ENCODE measurements at places on chromosomes 6 and 20.

- DNase-seq = no peak
- H3K27ac ChIP-seq = no peak overlapping the region
- no peaks in the 10 kb centered on the region for H3K27me3 ChIP-seq
- H3K36me3 ChIP-seq = no peaks in the 10 kb centered on the region
- no peaks in the 10 kb centered on the region for H3K4me1 ChIP-seq
Observed at GRCh38 chr20:33466303-33466646, 22.7 kb upstream of the SNTA1 start.

DNA sequence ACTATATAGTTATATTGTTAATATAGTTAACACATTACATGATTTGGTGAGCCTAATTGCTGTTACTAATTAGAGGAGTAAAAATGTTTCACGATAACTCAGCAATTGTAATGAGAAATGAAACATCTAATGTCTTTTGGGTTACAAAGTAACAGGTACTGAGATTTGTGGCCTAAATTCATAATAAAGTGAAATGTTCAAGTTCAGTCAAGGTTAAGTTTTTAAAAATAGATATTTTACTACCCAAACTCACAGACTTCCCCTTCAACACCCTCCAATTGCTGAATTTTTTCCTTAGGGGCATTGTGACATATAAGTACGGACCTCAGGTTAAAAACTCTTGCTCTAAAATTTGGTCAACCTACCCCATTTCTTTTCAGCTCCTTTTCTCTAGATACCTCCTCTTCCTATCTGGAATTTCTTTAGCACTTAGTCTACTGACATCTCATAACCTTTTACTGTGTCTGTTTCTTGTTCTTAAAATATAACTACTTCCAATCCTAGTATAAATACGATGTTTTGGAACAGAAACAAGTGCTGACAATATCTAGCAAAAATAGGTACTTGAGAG, 112.3 kb upstream of the PRSS16 start:
- no peaks in the 10 kb centered on the region for H3K27me3 ChIP-seq
- H3K36me3 ChIP-seq = no peaks in the 10 kb centered on the region
- H3K27ac ChIP-seq = no peak overlapping the region
- H3K4me3 ChIP-seq = no peak overlapping the region
- no peak for DNase-seq

GRCh38 chr20:13817342-13817741, 32.5 kb downstream of the NDUFAF5 start:
- H3K4me3 ChIP-seq = no peak overlapping the region
- H3K27ac ChIP-seq = no peak overlapping the region
- H3K27me3 ChIP-seq = no peaks in the 10 kb centered on the region
- H3K36me3 ChIP-seq = peaks cover 8% of the 10 kb centered on the region
- no peak for DNase-seq

GRCh38 chr6:111628142-111628850, 22.6 kb upstream of the TRAF3IP2 start:
- no peaks in the 10 kb centered on the region for H3K27me3 ChIP-seq
- H3K4me1 ChIP-seq = peaks cover 17% of the 10 kb centered on the region
- no peak for DNase-seq

DNA sequence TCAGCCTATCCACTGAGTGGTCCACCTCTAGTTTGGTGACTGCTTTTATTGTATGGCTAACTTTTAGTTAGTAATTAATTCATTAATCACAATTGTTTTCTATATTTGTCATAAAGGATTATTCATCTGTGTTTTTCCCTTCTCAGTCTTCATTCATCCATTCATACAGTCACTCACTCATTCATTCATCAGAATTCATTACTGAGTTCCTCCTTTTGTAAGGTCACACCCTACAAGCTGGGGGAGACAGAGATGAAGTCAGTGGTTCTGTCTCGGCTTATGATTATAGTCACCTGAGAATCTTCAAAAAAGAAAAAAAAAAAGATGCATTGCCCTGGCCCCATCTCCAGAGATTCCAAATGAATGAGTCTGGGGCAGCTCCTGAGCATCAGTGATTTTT, 257.1 kb downstream of the ADGB start:
- no peaks in the 10 kb centered on the region for H3K36me3 ChIP-seq
- H3K27ac ChIP-seq = no peak overlapping the region
- no peaks in the 10 kb centered on the region for H3K27me3 ChIP-seq
- no peaks in the 10 kb centered on the region for H3K4me1 ChIP-seq
- no peak for DNase-seq
- no peak overlapping the region for H3K4me3 ChIP-seq

DNA sequence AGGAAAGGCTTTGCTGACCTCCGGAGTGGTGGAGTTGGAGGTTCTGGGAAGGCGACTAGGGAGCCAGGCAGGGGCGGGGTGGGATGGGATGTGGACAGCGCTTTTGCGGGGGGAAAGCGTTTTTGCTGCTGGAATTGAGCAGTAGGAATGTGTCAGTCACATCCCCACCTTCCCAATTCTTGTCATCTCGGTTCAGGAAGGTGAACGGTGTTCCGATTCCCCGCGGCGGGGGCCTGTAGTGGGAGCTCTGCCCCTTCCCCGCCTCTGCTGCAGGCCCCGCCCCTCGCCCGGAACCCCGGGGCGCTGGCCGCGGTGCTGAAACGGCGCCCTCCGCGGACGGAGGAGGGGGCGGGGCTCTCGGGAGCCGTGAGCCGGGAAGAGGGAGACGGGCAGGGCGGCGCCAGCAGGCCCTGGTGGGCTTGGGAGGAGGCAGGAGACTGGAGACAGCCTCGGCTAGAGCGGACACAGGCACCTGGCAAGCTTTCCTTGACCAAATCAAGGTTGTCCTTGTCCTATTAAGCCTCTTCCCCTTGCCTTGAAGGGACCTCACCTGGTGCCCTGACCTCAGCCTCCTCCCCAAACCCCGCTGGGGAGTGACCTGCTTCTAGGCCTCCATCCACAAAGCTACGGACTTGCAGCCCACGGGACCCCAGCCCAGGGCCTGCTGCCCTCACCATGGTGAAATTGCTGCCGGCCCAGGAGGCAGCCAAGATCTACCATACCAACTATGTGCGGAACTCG, at the start of gene LHFPL5:
Gene LHFPL5 (plus strand): TSS at position 357 of the 741 bp plus-strand sequence. CDS start 319 bp downstream, at position 676.
- no peaks in the 10 kb centered on the region for H3K27me3 ChIP-seq
- peak within 1 kb of the TSS; percentile 62 for H3K4me3 ChIP-seq
- DNase-seq = peak; percentile 19
- H3K4me1 ChIP-seq = no peaks in the 10 kb centered on the region

GRCh38 chr6:55100686-55101085, 73.6 kb upstream of the HCRTR2 start:
- no peak for DNase-seq
- H3K27ac ChIP-seq = no peak overlapping the region
- H3K4me3 ChIP-seq = no peak overlapping the region
- no peaks in the 10 kb centered on the region for H3K27me3 ChIP-seq
- H3K36me3 ChIP-seq = no peaks in the 10 kb centered on the region
- no peaks in the 10 kb centered on the region for H3K4me1 ChIP-seq

GRCh38 chr20:59751075-59751711, 146.9 kb downstream of the PHACTR3 start:
- no peaks in the 10 kb centered on the region for H3K4me1 ChIP-seq
- H3K4me3 ChIP-seq = no peak overlapping the region
- H3K36me3 ChIP-seq = no peaks in the 10 kb centered on the region
- no peaks in the 10 kb centered on the region for H3K27me3 ChIP-seq
- peak; percentile 23 for DNase-seq
- H3K27ac ChIP-seq = no peak overlapping the region

GRCh38 chr6:115514656-115515055, 546.0 kb downstream of the FRK start:
- H3K27me3 ChIP-seq = no peaks in the 10 kb centered on the region
- H3K4me3 ChIP-seq = no peak overlapping the region
- H3K4me1 ChIP-seq = no peaks in the 10 kb centered on the region
- no peaks in the 10 kb centered on the region for H3K36me3 ChIP-seq
- DNase-seq = no peak

DNA sequence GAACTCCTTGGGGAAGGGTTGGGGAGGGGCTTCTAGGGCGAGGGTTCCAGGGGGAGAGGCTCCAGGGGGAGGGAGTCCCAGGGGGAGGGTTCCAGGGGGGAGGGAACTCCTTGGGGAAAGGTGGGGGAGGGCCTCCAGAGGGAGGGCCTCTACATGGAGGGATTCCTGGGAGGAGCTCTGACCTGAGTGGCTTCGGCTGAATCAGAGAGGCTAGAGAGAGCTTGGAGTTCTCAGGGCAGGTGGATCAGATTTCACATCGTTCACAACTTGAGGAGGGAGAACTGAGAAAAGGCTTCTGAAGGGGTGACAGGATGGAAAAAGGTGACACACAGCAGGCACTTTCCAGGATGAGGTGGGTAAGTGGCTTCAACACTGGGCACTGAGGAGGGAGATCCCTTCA, 49.1 kb downstream of the DAAM2 start:
- H3K4me1 ChIP-seq = no peaks in the 10 kb centered on the region
- DNase-seq = no peak
- H3K27me3 ChIP-seq = no peaks in the 10 kb centered on the region
- no peak overlapping the region for H3K27ac ChIP-seq

DNA sequence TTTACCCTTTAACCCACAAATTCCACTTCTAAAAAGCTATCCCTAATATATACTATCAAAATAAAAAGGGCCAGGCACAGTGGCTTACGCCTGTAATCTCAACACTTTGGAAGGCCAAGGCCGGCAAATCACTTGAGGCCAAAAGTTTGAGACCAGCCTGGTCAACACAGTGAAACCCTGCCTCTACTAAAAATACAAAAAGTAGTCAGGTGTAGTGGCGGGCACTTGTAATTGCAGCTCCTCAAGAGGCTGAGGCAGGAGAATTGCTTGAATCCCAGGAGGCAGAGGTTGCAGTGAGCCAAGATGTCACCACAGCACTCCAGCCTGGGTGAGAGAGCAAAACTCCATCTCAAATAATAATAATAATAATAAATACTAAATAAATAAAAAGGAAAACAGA, 82.5 kb downstream of the TRIM27 start:
- no peak overlapping the region for H3K27ac ChIP-seq
- no peaks in the 10 kb centered on the region for H3K27me3 ChIP-seq
- no peak overlapping the region for H3K4me3 ChIP-seq
- H3K36me3 ChIP-seq = no peaks in the 10 kb centered on the region

DNA sequence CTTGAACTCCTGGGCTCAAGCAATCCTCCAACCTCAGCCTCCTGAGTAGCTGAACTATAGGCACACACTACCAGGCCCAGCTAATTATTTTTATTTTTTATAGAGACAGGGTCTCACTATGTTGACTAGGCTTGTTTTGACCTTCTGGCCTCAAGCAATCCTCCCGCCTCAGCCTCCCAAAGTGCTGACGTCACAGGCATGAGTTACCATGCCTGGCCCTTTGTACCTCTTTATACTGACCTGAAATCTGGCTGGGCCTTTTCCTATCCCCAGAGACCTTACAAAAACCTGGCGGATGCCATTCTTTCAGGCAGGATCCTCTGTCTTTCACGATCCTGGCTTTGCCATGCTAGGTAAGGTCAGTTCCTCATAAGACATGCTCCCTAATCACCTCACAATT, 11.5 kb downstream of the WFDC3 start:
- no peaks in the 10 kb centered on the region for H3K36me3 ChIP-seq
- H3K27me3 ChIP-seq = no peaks in the 10 kb centered on the region
- H3K4me1 ChIP-seq = no peaks in the 10 kb centered on the region

- no peaks in the 10 kb centered on the region for H3K36me3 ChIP-seq
- H3K27ac ChIP-seq = no peak overlapping the region
- DNase-seq = no peak
- H3K4me3 ChIP-seq = no peak overlapping the region
- H3K27me3 ChIP-seq = no peaks in the 10 kb centered on the region
Observed at GRCh38 chr20:8780915-8781314, 288.0 kb upstream of the PLCB4 start.

GRCh38 chr6:131001111-131001736, 61.8 kb downstream of the EPB41L2 start:
- peaks cover 9% of the 10 kb centered on the region for H3K4me1 ChIP-seq
- H3K27ac ChIP-seq = no peak overlapping the region
- no peaks in the 10 kb centered on the region for H3K27me3 ChIP-seq
- H3K4me3 ChIP-seq = no peak overlapping the region
- DNase-seq = no peak
- H3K36me3 ChIP-seq = no peaks in the 10 kb centered on the region

GRCh38 chr6:3135668-3136291, 17.3 kb downstream of the BPHL start:
- peaks cover 18% of the 10 kb centered on the region for H3K36me3 ChIP-seq
- no peak overlapping the region for H3K27ac ChIP-seq
- 0 out of 2 replicates have a peak, but pooled peaks cover 3% of the 10 kb centered on the region for H3K4me1 ChIP-seq

GRCh38 chr6:14177413-14178082, 60.0 kb downstream of the CD83 start:
- H3K36me3 ChIP-seq = no peaks in the 10 kb centered on the region
- H3K4me1 ChIP-seq = no peaks in the 10 kb centered on the region
- no peak overlapping the region for H3K4me3 ChIP-seq
- no peaks in the 10 kb centered on the region for H3K27me3 ChIP-seq
- DNase-seq = no peak

DNA sequence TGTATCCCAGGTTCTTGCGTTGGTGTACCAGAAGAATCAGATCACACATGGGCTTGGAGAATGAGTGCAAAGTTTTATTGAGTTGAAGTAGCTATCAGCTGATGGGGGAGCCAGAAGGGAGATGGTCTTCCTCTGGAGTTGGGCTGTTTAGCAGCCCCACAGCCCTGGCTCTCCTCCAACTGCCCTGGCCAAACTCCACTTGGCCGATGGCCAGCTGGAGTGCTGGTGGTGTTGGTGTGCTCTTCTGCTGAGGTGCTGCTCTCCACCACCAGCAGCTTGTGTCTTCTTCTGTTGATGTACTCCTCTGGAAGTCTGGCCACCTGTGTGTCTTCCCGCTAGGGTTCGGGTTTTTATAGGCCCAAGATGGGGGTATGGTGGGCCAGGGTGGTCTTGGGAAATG, 172.8 kb downstream of the TINAG start:
- no peaks in the 10 kb centered on the region for H3K27me3 ChIP-seq
- no peak overlapping the region for H3K27ac ChIP-seq
- H3K4me3 ChIP-seq = no peak overlapping the region
- no peak for DNase-seq
- H3K4me1 ChIP-seq = no peaks in the 10 kb centered on the region

GRCh38 chr6:21359926-21360325, 233.6 kb upstream of the SOX4 start:
- no peaks in the 10 kb centered on the region for H3K27me3 ChIP-seq
- no peak overlapping the region for H3K4me3 ChIP-seq
- no peaks in the 10 kb centered on the region for H3K4me1 ChIP-seq
- no peaks in the 10 kb centered on the region for H3K36me3 ChIP-seq
- no peak overlapping the region for H3K27ac ChIP-seq
- no peak for DNase-seq

- DNase-seq = no peak
- H3K4me3 ChIP-seq = no peak overlapping the region
Observed at GRCh38 chr6:125197795-125198269, 44.3 kb downstream of the TPD52L1 start.

DNA sequence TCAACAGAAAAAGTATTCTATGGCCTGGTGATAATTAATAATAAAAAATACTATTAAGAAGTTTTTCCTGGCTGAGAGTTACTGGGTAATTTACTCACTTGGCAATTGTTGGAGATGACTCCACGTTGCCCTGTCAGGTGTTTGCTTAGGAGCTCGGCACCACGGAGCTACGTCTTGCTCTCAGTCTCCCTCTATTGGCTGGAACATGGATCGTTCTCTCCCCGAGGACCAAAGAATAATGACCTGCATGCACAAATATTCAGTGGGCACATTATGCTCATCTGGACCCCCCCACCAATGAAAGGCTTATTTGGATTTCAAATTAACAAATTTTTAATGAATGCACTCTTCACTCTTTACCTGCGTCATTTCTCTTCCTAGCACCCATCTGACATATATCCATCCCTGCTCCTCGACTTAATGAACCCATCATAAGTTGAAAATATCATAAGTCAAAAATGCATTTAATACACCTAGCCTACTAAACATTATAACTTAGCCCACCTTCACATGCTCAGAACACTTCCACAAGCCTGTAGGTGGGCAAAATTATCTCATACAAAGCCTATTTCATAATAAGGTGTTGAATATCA, 71.0 kb upstream of the CD83 start:
- no peak overlapping the region for H3K27ac ChIP-seq
- DNase-seq = peak; percentile 23
- H3K27me3 ChIP-seq = no peaks in the 10 kb centered on the region
- H3K4me1 ChIP-seq = no peaks in the 10 kb centered on the region
- no peaks in the 10 kb centered on the region for H3K36me3 ChIP-seq
- H3K4me3 ChIP-seq = no peak overlapping the region
